ENCODE measurements at places on chromosomes 1 and 21. TPM values are rescaled to one million over a fixed set of nuclear protein-coding genes. Genes with fewer than 3 reads are reported as not detected.

HES2 gene
- total RNA-seq: 1.3 TPM

AMY2B gene
- 31.1 TPM for total RNA-seq

SLC16A1 gene
- total RNA-seq: 8.7 TPM

PRKCZ gene
- 24.7 TPM for total RNA-seq

SPOCD1 gene
- total RNA-seq: 0.98 TPM

UQCRHL gene
- total RNA-seq: 0.91 TPM

PRSS38 gene
- total RNA-seq: not detected

DNA sequence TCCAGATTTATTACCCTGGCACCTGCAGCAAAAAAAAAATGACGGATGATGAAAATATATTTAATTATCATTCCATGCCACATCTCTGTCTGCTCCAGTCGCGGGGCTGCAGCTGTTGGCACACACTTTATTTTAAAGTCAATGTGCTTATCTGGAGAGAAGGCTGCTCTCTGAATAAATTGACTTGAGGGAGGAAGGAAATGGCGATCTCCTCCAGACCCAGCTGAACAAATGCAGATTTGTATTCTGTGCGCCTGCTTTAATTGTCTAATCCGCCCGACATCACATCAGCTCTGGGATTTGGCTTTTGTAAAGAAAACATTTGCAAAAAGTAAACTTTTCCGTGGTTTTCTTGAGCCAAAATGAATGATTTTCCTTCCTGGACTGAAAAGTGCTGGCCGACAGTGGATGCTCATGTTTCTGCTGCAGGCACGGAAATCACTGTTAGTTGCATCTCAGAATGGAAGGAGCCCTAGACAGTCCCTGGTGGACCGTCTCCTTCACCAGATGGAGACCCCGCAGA is 150.2 kb downstream of the CAMTA1 start:
- no peak for DNase-seq

GRCh38 chr1:32769524-32770220 is 47.5 kb downstream of the YARS1 start:
- no peak for DNase-seq

DNA sequence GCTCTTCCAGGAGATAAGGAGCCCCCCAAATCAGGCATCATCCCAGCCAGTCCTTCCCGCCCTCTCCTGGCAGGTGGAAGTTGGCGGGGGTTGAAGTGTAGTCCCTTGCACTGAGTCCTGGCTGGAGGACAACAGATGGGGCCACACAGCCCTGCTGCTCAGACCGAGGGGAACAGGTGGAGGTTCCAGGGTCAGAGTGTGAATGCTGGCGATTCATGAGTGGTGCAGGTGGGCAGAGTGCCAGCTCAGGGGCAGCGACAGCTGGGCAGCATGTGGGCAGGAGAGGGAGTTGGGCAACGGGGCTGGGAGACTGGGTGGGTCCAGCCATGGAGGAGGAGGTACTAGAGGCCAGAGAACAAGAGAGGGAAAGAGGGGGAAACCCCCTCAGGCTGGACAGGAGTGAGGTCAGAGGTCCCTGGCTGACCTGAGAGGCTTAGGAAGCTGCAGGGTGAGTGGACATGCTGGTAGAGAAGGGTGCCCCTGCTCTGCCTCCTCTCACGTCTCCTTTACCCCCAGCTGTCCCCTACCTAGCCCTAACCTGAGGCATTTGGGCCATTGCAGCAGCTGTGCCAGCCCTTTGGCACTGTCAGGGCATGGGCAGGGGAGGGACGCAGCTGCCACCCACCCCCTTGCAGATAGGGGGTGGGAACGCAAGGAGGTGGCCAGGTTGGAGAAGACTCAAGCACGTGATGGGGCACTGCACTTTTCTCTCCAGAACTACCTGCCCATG is 11.3 kb upstream of the ADORA1 start:
- no peak for DNase-seq

GRCh38 chr1:244207935-244208244 is 156.8 kb downstream of the ZBTB18 start:
- no peak for DNase-seq

DNA sequence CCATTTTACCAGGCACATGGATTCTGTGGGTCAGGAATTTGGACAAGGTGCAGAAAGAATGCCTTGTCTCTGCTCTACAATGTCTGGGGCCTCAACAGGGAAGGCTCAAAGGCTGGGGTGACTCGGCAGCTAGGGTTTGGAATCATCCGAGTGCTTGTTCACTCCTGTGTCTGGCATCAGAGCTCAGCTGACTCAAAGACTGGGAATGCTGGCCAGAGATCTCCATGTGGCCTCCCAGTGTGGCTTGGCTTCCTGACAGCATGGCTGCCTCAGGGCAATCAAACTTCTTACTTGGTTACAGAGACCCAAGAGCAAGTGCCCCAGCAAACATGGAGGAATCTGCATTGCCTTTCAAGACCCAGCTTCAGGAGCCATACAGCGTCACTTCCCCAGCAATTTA is 110.5 kb downstream of the TOMM20 start:
- no peak for DNase-seq

GRCh38 chr1:241837901-241838300 is 10.1 kb upstream of the EXO1 start:
- no peak for DNase-seq

DNA sequence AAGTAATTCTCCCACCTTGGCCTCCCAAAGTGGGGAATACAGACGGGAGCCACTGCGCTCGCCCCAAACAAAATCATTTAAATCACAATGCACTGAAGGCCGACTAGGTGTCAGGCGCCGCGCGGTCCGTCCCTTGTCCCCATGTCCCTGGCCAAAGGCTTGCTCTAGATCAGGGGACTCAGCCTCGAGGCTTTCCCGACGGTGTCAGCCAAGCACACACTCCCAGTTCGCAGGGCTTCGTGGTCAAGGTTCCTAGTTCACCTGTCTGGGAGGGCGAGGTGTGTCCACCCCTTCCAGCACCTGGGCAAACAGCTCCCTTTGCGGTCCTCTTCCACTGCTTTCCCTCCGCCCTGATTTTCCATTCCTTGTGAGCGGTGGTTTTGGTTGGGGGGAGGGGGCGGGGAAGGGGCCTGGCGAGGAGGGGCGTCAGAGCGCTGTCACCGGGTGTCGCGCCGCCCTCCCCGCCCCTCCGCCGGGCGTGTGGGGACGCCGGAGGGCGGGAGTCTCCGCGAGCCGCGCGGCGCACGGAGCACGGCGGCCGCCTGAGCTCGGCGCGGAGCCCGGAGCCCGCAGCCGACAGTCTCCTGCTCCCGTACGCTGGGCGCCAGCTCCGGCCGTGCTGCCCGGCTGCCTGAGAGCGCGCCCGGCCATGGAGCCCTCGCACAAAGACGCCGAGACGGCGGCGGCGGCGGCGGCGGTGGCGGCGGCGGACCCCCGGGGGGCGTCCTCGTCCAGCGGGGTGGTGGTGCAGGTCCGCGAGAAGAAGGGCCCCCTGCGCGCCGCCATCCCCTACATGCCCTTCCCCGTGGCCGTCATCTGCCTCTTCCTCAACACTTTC is at the start of gene STUM:
TSS of gene STUM (plus strand) at position 509 of the 838 bp plus-strand sequence. CDS start at position 650, 141 bp downstream.
- DNase-seq: peak; percentile 51

All from kidney (tissue), 22 donors.